ENCODE measurements at places on chromosomes 7 and 10. TPM values are rescaled to one million over a fixed set of nuclear protein-coding genes. Genes with fewer than 3 reads are reported as not detected.

DNA sequence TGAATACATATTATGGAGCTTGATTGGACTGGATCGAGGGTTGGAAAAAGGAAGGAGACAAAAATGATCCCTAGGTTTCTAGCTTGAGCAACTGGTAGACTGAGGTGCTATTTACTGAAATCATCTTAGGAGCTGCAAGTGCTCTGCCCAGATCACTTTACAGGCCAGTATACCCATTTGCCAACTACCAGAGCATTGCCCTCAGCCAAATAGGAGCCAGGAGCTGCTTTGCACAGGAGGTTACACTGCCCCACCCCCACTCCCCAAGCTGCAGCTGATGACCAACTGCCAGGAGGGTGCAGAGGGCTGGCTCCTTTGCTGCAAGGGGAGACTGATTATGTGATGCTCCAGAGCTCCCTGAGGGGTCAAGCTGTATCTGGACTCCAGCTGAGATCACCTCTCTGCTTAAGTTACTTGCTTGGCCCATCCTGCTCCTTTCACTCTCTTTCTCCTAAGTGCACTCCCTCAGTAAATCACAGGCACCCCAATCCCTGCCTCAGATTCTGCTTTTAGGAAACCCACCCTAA is 275.4 kb downstream of the ZEB1 start:
- DNase-seq, result no peak

GRCh38 chr10:71009126-71009525 is 120.8 kb upstream of the PCBD1 start:
- DNase-seq, result no peak

DNA sequence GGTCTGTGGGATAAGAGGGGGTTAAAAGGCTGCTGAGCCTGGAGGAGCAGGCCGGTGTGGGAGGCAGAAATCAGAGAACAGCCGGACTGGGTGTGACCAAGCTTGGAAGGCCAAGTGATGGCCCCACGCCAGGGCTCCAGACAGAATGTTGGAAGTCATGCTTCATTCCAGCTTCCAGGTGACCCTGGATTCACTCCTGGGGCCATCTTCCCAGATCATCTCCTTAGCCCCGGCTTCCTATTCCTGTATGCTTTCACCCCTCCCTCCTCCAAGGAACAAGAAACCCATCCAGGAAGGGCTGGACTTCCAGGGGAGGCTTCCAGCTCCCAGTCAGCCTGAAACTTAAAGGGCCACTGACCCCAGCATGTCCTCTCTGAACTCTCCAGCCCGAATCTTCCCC is 1.0 kb downstream of the INMT start:
- no peak for DNase-seq

DNA sequence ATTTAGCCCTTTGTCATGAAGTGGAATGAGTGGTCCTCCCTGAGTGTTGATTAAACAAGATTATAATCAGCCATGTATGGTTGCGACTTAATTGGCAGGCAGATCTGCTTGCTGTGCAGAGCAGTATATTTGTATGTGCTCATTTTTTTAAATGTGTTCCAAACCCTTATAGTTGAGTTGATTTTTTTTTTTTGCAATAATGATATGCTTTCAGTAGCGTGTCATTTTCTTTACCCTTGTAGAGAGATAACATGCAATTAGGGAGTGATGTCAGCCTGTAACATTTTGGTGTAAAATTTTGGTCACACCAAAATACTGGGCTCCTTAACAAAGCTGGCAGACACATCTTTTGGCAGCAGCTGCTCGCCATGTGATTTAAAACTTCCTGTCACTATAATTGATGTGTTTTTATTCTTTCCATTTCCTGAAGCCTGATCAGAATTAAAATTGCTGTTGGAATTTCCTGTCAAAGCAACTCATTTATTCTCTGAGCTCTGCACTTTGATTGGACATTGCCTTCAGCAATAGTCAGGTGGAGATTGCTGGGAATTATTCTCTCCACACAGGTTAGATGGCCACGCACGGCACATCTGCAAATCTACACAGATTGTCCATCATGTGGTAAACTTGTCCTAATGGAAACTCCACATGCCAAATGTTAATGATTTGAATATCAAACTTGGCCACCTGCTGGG is 125.3 kb downstream of the DYNC1I1 start:
- peak; percentile 56 for DNase-seq

GRCh38 chr10:83373671-83374070 is 765.6 kb upstream of the GHITM start:
- peak; percentile 68 for DNase-seq

- no peak for DNase-seq
These were observed 4.7 kb upstream of the CCNJ start for GRCh38 chr10:96038476-96039387.

DNA sequence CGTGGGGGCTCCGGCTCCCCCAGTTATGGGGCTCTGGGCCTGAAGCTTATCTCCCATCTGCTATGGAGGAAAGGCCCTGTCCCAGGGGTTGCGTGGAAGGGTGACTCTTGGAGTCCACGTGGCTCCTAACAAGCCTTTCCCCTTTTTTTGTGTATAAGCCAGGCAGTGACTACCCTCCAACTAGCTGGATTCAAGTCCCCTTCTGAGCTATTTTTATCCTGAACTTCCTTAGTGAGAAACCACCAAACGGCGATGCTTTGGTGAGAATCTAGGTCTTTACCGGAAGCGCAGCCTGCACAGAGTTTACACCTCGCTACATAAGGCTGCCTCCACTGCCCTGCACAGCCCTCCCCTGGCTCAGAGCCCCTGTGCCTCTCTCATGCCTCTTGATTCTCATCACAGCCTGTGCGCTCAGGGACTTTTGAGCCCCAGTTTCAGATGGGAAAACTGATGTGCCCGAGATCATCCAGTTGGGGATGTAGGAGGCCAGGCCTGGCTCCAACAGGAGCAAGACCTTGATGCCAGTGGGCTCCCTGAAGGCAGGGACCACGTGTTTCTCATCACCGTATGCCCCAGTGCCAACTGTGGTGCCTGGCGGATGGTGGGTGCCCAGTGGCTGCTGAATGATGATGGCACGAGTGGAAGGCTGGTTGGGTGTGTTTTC is 102.3 kb upstream of the PPIF start:
- no peak for DNase-seq

- peak; percentile 59 for DNase-seq
These were observed 298.3 kb downstream of the GALNT17 start for GRCh38 chr7:71430246-71430645.

GRCh38 chr10:35271086-35271858 is 65.0 kb upstream of the CCNY start:
- DNase-seq, result no peak

- DNase-seq, result no peak
These were observed 28.2 kb downstream of the HBP1 start for GRCh38 chr7:107196834-107197610.

DNA sequence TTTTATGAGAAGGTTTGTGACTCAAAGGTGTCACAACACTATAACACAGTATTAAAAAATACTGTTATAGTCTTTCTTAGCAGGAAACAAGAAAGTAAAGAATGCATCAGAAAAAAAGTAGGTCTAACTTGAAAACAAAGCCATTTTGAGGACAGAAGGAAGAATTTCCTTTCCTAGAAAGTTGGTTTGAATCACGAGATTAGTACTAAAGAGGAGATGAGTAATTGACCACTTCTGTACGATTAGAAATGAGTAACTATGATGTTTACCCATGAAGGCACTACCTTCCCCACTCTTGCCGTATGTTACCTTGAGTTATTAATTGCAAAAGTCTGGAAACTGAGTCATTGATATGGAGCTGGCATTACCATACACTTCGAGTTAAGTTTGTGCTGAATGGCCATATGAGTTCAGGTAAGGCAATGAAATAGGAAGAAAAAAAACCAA is 65.2 kb downstream of the FAM185A start:
- DNase-seq, result no peak

- DNase-seq, result no peak
These were observed 93.6 kb downstream of the CLEC2L start for GRCh38 chr7:139617074-139617473.

GRCh38 chr7:28579571-28579970 is 167.3 kb downstream of the CREB5 start:
- DNase-seq, result no peak

GRCh38 chr7:91325726-91326125 is 61.5 kb downstream of the FZD1 start:
- DNase-seq, result peak; percentile 11

GRCh38 chr7:13912715-13913278 is 76.7 kb downstream of the ETV1 start:
- DNase-seq, result peak; percentile 17

The KAT6B gene
- 16.7 TPM for polyA plus RNA-seq

The SPDYE2B gene
- polyA plus RNA-seq, result not detected

The TEX36 gene
- polyA plus RNA-seq, result not detected

The ACTL6B gene
- 101 TPM for polyA plus RNA-seq

The TAF3 gene
- polyA plus RNA-seq, result 14.4 TPM

The ALOX5 gene
- 1.2 TPM for polyA plus RNA-seq

The IL6 gene
- 1.6 TPM for polyA plus RNA-seq

The SLC35G1 gene
- 1.6 TPM for polyA plus RNA-seq
